ENCODE measurements at places on chromosomes 1 and 21.

DNA sequence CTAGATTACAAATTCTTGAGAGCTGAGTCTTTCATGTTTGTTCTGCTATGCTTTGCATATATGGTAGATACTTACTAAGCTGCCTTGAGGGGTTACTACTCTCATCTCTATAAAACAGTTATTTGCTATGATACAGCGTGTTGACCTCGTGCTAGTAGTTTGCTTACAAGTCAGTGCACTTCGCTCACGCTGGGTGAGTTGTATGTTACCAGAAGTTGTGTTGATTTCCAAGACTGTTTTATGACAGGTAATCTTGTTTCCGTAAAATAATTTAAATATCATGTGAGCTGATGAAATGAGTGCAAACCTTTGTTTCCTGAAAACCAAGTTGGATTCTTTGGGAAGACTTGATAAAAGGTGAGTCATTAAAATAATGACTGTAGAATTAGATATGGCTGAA, 7.3 kb downstream of the MRPS6 start:
- DNase-seq, result no peak

- no peak for DNase-seq
These were observed 7.1 kb upstream of the C1orf115 start for GRCh38 chr1:220682901-220683576.

DNA sequence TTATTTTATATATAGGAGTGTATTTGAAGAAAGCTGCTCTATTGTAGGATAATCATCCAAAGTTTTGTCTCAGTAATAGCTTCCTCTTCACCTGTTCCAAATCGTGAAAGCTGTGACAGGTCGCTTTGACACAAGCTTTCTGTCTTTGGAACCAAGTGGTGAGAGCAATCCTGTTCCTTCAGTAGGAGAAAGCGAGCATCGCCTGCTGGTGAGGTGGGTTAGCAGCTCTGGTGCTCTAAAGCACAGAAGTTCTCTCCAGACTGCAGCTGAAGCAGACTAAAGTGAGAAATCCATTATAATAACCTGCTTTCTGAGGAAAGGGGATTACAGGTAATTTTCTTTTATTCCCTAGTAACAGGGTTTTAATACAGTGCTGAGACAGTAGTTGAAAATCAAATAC, 803.8 kb downstream of the ADGRL2 start:
- DNase-seq, result no peak

GRCh38 chr1:152811050-152811449, 721 bp upstream of the LCE1B start:
- no peak for DNase-seq

GRCh38 chr1:183824291-183824690, 19.4 kb downstream of the RGL1 start:
- DNase-seq, result no peak

DNA sequence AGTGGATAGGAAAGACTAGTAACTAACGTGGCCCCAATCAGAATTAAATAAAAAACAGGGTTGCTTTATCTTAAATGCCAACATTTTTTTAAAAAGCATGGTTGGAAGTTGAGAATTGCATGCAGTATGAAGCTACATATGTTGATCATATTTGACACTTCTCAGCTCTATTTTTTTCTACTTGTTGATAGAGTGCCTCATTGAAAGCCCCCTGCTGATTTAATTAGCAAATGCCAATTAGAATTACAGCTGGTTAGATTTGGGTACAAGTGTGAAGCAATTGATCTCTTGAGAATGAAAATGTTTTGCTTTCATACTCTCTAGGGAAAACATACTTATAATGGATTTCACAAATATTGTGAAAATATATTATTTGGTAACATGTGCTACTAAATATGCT, 40.5 kb downstream of the CHD1L start:
- DNase-seq, result no peak

DNA sequence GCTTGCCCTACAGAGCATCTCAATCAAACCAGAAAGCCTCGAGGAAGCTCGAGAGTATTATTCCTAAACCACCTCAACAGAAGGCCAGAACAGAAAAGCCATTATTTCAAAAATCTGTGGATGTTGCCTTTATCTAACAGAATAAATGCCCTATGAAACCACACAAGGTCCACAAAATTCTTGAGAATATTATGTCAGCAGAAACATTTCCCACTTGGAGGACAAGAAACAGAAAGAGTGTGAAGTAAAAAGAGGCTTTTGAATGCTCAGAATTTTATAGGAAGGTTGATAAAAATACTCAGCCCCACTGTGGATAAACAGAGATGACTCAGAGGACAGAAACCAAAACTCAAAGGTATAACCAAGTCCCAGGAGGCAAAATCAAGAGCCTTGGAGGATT, 146.4 kb upstream of the LRRC7 start:
- DNase-seq, result no peak

DNA sequence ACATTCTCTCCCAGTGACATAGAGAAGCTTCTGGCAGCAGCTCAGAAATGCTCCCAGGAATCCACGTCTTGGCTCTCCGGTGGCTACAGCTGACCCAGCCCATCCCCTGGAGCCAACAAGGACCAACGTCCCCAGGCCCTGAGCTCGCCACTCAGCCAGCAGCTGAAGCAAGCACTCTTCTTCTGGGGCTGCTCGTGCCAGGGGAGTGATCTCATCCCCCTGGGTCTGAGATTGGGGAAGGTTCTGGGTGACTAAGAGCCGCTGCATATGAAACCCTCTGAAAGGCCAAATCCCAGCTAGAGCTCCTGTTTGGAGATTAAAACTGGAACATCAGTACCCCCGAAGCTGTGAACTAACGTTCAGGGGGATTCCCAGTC, 487.9 kb downstream of the NPHP4 start:
- DNase-seq, result no peak

- no peak for DNase-seq
These were observed 2.3 kb downstream of the NR5A2 start for GRCh38 chr1:200029822-200030152.

DNA sequence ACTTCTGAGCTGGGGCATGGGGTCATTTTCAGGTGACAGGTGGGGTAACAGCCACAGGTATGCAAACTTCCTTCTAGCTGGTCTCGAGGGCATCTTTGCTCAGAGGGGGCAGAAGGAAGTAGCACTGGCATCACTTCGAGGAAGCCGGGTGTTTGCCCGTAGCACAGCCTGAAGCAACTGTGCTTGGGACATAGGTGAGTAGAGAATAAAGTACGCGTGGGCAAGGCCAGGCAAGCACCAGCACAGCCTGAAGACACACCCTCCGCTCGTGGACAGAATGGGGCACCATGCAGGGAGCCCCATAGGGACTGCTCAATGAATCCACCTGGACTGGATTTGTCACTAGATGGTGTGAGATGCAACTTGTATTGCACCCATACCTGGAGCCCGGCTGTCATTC, 167.1 kb downstream of the KCNJ6 start:
- no peak for DNase-seq

DNA sequence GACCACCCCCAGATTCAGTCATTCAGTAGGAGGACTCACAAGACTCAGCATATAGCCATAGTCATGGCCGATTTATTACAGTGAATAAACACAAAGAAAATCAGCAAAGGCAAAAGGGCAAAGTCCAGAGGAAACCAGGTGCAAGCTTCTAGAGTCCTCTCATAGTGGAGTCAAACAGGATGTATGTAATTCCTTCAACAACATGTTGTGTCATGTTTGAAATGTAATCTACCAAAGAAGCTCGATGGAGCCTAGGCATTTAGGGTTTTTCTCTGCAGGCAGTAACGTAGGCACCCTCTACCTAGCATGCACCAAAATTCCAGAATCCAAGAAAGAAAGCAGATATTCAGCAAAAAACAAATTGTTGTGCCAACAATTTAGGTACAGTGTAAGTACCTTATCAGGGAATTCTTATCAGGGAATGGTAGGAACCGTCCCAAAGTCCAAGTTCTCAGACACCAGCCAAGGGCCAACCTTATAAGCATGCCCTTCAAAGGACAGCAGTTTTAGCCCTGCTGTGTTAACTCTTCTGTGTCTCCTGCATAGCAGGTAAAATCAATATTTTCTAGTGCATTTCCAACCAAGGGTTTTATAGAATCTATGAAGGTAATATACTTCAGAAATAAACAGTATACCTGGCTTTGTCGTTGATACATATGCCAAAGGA, 16.1 kb upstream of the SLAMF6 start:
- no peak for DNase-seq

GRCh38 chr1:183697814-183698590, 44.9 kb upstream of the APOBEC4 start:
- DNase-seq, result no peak

DNA sequence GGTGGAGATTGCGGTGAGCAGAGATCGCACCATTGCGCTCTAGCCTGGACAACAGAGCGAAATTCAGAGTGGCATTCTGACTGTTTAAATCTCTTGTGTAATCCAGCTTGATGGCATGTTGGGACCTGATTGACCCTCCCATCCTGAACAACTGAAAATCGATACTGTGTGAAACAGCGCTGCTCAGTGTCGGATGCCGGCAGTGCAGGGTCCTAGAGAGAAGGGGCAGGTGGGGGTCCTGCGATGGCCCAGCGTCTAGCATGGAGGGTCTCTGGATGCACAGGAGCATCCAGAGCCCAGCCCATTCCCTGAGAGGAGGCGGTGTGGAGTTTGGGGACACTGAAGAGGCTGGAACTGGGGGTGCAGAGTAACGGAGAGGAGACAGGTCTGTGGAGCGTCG, 15.8 kb downstream of the AGT start:
- no peak for DNase-seq

DNA sequence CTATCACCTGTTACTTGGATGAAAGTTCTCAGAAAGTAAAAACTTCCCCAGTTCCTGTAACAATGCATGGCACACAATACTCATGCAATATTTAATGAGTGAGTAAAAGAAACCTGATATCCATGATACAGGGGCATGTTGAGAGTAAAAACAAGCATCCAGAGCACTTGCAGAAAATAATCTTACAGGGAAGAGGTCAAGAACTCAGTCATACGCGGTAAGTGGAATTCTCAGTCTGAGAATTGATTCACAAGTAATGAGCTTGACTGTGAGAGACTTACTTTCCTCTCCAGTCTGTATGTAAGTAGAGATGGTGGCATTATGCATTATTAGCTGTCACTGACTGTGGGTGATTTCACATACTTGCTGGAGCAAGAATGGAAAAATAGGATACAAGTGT, 976.9 kb downstream of the BRINP3 start:
- DNase-seq, result no peak

GRCh38 chr1:80882553-80882952, 918.2 kb upstream of the ADGRL2 start:
- DNase-seq, result no peak

- DNase-seq, result no peak
These were observed 118.8 kb upstream of the PBX1 start for GRCh38 chr1:164440232-164440631.

DNA sequence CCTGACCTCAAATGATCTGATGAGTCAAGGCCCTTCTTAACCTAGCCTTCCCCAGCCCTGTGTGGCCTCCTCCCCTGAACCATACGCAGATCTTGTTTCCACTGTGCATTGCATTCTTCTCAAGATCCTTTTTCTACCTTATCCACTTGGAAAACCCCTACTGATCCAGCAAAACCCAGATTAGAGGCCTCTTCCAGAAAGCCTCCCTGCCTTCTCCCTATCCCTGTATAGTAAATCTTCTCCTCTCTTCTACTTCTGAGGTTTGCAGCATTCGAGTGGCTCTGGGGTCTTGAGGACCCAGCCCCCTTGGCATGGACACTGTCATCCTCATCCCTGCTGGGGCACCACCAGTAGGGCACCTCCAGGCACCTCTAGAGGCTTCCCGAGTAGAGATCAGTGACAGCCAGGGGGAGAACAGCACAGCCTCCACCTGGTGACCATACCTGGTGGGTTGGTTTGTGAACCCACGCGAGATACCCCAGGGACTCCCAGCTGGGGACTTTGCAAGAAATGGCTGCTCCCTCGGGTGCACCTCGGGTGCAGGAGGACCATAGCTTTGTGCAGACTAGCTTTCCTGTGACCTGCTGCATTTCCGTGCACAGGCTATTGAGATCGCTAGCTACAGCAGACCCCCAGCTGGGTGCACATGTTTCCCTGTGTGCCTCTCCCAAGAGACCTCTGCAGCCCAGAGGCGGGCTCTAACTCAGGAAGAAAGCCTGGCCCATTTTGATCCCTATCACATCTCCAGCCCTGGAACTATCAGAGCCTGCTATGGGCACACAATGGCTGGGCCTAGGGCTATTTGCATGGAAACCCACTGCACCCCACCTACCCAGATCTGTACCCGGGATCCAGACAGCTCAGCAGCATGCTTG, 34.2 kb downstream of the MATN1 start:
- no peak for DNase-seq

DNA sequence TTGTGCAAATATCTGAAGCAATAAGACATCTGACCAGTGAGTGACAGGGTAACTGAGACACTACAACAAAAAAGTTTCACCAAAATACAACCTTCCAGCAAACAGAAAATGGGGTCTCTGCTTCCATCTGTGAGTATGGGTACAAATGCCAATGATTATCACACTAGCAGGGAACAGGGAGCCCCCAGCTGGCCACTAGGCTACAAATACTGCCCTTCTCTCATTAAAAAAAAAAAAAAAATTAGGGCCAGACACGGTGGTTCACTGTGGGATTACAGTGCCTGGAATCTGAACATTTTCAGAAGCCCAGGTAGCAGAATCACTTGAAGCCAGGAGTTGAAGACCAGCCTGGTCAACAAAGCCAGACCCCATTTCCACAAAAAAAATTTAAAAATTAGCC, 48.4 kb upstream of the EDARADD start:
- DNase-seq, result no peak

GRCh38 chr1:91717839-91718238, 168.1 kb downstream of the TGFBR3 start:
- DNase-seq, result no peak

DNA sequence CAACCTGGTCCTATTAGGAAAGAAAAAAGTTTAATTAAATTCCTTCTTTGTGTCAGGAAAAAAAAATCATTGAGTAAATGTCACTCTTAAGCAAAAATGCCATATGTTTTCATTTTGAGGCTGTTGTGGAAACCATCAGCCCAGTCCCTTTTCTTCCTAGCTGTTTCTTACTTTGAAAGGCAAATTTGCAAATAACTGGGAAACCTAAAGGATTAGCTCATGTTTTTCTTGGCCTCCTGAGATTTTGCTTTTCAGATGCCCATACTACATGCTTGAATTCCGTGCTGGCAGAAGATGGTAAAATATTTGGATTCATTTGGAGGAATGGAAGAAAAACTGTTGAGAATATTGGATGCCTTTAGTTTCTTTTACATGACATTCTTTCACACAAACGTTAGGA, 182.1 kb upstream of the ADAMTS5 start:
- no peak for DNase-seq

- DNase-seq, result no peak
These were observed 8.0 kb downstream of the MRPS14 start for GRCh38 chr1:175015243-175015642.

- DNase-seq, result no peak
These were observed 112.4 kb upstream of the ZNF648 start for GRCh38 chr1:182173808-182174512.

GRCh38 chr21:41526478-41527087, 18.6 kb upstream of the TMPRSS2 start:
- no peak for DNase-seq

GRCh38 chr1:157153746-157154145, 15.6 kb upstream of the ETV3 start:
- DNase-seq, result no peak

- DNase-seq, result no peak
These were observed 79.2 kb downstream of the ZNF326 start for GRCh38 chr1:90074137-90074536.

Data from CD4-positive, alpha-beta T cell treated with Interleukin-21 for 1 hour (primary cell).